ENCODE measurements at places on chromosomes 2 and 18.

- no peak for DNase-seq
Measured at GRCh38 chr2:132789066-132789465, 119.1 kb upstream of the LYPD1 start.

GRCh38 chr2:16215902-16216557 lies 275.7 kb downstream of the MYCN start:
- no peak for DNase-seq

- DNase-seq, result peak; percentile 53
Measured at GRCh38 chr2:151302879-151303278, 13.4 kb upstream of the NMI start.

GRCh38 chr2:56681659-56682396 lies 498.0 kb downstream of the CCDC85A start:
- DNase-seq, result no peak

GRCh38 chr18:51082571-51083267 lies 52.7 kb downstream of the SMAD4 start:
- no peak for DNase-seq

GRCh38 chr2:100208141-100208770 lies 65.9 kb upstream of the AFF3 start:
- no peak for DNase-seq

- no peak for DNase-seq
Measured at GRCh38 chr2:176146101-176146500, 5.2 kb upstream of the HOXD4 start.

DNA sequence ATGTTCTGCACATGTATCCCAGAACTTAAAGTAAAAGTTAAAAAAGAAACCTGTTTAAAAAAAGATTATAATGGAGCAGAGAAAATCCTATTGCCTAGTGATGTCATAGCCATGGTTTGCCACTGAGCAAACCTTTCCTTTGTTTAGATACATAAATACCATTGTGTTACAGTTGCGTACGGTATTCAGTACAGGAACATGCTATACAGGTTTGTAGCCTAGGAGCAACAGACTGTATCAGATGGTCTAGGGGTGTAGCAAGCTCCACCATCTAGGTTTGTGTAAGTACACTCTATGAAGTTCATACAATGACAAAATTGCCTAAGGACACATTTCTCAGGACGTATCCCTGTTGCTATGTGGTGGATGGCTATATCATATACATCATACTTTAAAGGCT lies 13.0 kb downstream of the ICA1L start:
- no peak for DNase-seq

DNA sequence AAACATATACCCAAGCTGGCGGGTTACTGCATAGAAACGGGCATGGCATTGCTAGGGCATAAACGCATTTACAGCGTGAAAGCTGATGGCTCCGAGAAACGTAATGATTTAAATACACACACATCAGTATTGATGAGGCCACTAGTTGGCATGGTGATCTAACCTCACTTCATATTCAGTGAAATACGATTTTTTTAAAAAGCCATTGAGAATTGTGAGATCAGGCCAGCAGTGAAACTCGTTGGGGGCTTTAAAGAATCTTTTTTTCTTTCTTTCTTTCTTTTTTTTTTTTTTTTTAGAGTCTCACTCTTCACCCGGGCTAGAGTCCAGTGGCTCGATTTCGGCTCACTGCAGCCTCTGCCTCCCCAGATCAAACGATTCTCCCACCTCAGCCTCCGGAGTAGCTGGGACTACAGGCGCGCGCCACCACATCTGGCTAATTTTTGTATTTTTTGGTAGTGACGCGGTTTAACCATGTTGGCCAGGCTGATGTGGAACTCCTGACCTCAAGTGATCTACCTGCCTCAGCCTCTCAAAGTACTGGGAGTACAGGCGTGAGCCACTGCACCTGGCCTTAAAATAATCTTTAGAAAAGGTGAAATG lies 2.4 kb upstream of the SMAD7 start:
- DNase-seq, result no peak

DNA sequence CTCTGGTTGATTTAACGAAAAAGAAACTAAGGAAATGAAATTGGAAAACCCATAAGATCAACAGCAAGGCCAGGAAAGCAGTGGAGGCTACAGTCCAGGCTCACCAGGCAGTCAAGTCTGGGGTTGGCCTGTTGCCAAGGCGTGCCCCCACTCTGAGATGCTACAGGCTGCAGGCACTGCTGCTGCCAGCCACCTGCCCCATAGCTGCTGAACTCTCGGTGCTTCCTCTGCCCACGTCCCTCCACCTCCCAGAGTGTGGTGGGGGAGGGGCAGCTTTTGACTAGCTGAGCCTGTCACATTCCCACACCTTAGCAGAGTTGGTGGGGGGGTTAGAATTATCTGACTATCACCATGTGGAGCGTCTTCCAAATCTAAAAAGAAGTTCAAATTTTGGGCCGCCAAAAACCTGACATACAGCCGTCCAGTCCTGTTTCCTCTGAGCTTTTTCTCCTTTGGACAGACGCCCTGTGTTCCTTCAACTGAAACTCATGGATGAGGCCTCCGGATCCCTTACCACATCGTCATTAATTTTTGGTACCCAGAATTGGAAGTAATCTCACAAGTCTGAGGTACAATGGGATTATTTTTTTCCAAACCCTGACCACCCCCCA lies 3.9 kb upstream of the SH3RF3 start:
- no peak for DNase-seq

- DNase-seq, result no peak
Measured at GRCh38 chr2:202721621-202722020, 86.9 kb downstream of the FAM117B start.

DNA sequence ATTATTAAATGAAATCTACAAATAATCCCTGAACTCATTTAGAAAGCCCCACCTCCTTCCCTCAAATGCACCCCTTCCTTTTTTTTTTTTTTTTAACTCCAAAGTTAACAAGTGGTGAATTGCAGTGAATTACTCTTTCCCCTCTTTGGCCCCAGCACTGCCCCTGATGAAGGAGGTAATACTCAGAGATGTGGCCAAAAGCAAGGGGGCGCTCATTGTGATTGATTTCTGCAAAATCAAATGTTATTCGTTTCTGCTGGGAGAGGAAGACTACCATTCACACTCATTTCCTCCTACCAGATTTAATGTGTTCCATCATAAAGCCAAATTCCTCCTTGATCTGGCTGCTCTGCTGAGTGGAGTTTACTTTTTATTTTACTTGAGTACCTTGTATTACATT lies 259.4 kb downstream of the GPD2 start:
- no peak for DNase-seq

DNA sequence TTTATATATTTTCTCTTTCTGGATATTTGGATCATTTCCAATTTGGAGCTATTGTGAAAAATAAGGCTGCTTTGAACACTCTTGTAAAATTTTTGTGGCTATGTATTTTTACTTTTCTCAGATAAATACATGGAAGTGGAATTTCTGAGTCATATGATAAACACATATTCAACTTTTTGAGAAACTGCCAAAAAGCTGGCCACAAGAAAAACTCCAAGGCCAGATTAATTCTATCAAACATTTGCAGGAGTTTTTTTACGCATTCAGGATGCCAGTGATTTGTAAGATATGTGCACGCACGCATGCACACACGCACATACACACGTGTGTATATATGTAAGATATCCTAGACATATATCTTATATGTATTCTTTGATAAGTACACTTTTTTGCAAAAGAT lies 477.5 kb upstream of the SPHKAP start:
- DNase-seq, result no peak

GRCh38 chr2:10080536-10081304 lies 509 bp upstream of the CYS1 start:
- DNase-seq, result no peak

DNA sequence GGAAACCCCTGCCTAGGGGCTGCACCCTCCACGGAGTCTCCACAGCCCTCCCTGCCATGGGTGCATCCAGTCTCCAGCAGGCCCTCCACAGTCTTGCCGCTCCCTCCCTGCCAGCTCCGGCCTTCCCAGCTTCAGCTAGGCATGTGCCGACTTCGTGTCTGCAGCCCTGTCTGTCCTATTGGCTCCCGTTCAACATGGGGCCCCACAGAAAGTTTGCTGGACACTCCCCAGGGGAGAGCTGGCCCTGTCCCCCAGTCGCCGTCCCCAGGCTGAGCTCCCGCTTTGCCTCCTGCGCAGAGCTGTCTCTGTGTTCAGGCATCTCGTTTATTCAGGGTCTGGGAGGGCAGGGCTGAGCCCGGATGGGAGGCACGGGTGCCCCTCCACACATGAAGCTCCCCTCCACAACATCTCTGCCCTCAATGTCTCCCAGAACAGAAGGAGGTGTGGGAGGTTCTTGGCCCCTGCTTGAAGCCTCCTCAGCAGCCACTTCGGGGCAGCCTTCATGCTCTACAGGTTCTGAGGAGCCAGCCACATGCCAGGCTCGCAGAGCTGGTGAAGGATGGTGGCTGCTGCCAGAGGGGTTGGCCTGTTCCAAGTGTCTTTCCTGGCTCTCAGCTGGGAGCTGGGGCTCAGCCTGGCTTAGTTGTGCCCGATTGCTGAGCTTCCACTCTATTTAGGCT lies 120.1 kb upstream of the PXDN start:
- DNase-seq, result no peak

DNA sequence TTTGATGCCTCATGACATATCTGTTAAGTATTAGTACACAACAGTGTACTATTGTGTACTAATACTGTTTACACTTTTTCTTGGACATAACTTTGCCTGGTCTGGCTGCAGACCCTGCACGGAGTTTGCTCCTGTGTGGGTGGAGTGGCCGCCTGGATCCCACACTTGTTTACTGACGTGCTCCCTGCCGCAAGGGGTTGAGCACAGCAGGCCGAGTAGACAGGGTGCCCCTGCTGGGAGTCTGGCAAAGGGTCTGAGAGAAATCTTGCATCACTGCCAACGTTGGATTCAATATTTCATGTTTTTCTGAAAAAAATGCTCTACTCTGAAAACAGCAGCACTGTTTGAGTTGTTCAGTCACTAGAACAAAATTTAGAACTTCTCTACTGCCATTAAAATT lies 59.0 kb downstream of the PDK1 start:
- DNase-seq, result no peak

- DNase-seq, result no peak
Measured at GRCh38 chr18:3679241-3679640, 229.3 kb downstream of the TGIF1 start.

GRCh38 chr2:201171259-201171814 lies 11.6 kb upstream of the CASP10 start:
- no peak for DNase-seq

DNA sequence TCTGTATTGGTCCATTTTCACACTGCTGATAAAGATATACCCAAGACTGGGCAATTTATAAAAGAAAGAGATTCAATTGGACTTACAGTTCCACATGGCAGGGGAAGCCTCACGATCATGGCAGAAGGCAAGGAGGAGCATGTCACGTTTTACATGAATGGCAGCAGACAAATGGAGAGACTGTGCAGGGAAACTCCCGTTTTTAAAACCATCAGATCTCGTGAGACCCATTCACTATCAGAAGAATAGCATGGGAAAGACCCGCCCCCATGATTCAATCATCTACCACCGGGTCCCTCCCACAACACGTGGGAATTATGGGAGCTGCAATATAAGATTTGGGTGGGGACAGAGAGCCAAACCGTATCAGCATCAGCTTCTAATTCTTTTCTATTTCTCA lies 217.0 kb downstream of the ANAPC1 start:
- no peak for DNase-seq

GRCh38 chr18:267380-267687 lies 513 bp downstream of the THOC1 start:
- DNase-seq, result no peak

GRCh38 chr18:36872329-36872728 lies 43.4 kb downstream of the KIAA1328 start:
- DNase-seq, result no peak

DNA sequence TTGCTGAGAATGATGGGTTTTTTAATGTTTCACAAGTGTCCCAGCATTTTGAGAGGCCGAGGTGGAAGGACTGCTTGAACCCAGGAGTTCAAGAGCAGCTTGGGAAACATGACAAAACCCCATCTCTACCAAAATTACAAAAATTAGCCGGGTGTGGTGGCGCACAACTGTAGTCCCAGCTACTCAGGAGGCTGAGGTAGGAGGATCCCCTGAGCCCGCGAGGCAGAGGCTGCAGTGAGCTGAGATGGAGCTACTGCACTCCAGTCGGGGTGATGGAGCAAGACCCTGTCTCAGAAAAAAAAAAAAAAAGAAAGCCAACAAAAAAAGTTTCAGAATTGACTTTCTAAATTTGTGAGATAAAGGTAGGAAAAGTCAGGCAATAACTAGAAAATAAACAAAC lies 8.7 kb downstream of the TFCP2L1 start:
- DNase-seq, result no peak

- no peak for DNase-seq
Measured at GRCh38 chr2:134367213-134367612, 113.3 kb downstream of the MGAT5 start.

DNA sequence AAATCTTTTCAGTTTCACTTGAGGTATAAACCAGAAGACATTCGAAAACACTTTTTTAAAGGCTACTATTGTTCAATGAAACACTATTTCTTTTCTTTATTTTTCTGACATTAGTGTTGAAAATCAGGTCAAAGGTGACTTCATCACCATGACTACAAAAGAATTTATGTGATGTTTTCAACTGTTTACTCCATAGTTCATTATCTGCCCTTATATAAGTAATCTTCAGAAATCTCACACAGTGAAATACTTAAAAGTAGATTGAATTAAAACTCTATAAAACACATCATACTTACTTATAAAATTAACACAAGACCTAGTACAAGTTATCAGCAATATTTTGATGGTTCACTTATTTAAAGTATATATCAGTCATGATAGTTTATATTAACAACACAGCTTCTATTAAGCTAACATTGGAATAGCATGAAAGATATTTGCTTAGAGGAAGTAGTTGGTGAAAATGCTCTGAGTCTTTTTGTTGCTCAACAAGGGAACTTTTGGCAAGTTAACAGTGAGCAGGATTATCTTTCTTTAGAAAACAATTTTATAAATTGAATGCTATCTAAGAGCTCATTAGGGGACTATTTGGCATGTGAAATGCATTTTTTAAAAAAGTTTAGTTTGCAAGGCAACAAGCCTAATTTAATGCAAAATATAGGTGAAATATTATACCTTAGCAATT lies 60.8 kb downstream of the MC4R start:
- DNase-seq, result no peak

DNA sequence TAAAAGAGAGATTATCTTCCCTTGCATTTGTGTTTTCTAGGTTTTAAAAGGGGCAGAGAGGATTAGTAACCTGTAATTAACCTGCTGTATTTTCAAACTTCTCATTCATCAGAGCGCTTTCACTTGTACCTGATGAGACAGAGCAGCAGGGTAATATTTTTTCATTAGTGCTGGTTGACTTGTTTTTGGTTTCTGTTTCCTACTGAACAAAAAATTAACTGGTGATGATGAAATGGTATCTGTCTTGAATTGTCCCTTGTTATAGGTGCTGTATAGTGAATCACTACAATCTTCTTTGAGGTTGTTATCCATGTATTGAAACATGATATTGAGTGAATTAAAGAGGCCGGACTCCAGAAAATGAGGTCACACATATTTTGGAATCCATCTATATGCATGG lies 37.9 kb downstream of the CDH20 start:
- no peak for DNase-seq

GRCh38 chr2:217849154-217849975 lies 153.4 kb downstream of the TNS1 start:
- DNase-seq, result no peak

GRCh38 chr18:41464278-41464677 lies 490.8 kb upstream of the PIK3C3 start:
- no peak for DNase-seq

All from head of caudate nucleus (tissue), 42 donors.